ENCODE measurements at places on chromosomes 11 and 22. TPM values are rescaled to one million over a fixed set of nuclear protein-coding genes. Genes with fewer than 3 reads are reported as not detected.
A peak's percentile ranks its signal among the peaks of the same experiment; 100 is the strongest.

P2RY2 gene
- total RNA-seq: 0.64 TPM

MFNG gene
- 197 TPM for total RNA-seq

GRCh38 chr22:19800761-19801244 lies 40.2 kb downstream of the TBX1 start:
- DNase-seq: peak; percentile 55

GRCh38 chr11:120510406-120511115 lies 987 bp upstream of the GRIK4 start:
- DNase-seq: no peak

- DNase-seq: no peak
These were observed 171.1 kb downstream of the CRYBB2 start for GRCh38 chr22:25390297-25391240.

DNA sequence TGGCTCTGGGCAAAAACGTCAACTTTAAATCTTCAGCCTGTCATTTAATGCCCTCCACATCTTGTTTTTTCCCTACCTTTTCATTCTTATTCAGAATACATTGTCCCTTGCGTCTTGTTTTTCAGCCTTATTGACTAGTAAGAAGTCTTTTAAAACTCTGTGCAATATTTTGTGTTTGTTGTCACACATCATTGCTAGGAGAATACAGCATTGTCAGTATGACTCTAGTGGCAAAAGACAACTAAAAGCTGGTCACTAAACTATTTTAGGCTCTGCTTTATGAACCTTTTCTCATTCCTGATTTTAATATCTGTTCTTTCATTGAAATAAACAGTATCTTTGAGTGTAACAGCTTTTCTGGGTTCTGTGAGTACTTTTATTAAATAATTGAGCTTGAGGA lies 447.8 kb upstream of the CCDC179 start:
- DNase-seq: no peak
